Stimulated activated CD4-positive, alpha-beta T cell treated with anti-CD3 and anti-CD28 coated beads, Interleukin-4, amount 100 ng/mL, for 48 hours (primary cell): ENCODE measurements at places on chromosomes 16 and 17.
A peak's percentile ranks its signal among the peaks of the same experiment; 100 is the strongest.

GRCh38 chr17:5947701-5948180 lies 122.4 kb upstream of the WSCD1 start:
- no peak for DNase-seq

GRCh38 chr17:41547921-41548843 lies 20.1 kb upstream of the KRT19 start:
- DNase-seq: peak; percentile 68

GRCh38 chr17:48053758-48054237 lies 5.6 kb downstream of the NFE2L1 start:
- DNase-seq: no peak

- no peak for DNase-seq
Observed at GRCh38 chr17:61395409-61395982, 4.1 kb upstream of the TBX2 start.

DNA sequence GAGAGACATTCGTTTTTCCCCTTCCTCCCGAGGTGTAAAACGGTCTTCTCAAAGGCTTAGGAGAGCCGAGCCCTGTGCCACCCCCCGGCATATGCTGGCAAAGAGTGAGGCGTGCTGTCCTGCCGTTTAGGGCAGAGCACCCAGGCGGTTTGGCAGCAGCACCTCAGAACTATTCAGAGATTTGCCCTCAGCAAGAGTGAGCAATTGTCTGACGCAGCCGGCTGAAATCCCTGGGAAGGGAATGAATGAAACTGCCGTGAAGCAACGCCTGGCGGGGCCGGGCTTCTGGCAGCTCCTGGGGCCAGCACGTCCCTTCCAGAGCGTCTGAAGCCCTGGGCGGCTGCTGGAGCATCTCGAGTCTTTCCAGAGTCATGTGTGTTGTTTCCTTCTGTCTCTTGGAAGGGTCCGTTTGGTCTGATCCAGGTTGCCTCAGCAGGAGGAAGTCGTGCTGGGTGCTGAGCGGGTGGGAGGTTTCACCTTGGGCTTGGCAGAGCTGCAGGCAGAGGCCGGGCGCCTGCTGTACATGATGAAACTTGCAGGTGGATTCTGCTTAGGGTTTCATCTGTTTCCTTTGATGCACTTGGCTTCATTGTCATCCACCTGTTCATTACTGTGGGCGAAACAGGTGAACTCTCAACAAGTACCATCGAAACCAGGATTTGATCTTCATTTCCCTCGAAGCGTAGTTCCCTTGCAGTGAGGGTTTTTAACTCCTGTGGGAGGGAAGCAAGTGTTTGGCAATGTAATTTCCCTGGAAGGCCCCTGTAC lies 35.4 kb downstream of the TBCD start:
- no peak for DNase-seq

DNA sequence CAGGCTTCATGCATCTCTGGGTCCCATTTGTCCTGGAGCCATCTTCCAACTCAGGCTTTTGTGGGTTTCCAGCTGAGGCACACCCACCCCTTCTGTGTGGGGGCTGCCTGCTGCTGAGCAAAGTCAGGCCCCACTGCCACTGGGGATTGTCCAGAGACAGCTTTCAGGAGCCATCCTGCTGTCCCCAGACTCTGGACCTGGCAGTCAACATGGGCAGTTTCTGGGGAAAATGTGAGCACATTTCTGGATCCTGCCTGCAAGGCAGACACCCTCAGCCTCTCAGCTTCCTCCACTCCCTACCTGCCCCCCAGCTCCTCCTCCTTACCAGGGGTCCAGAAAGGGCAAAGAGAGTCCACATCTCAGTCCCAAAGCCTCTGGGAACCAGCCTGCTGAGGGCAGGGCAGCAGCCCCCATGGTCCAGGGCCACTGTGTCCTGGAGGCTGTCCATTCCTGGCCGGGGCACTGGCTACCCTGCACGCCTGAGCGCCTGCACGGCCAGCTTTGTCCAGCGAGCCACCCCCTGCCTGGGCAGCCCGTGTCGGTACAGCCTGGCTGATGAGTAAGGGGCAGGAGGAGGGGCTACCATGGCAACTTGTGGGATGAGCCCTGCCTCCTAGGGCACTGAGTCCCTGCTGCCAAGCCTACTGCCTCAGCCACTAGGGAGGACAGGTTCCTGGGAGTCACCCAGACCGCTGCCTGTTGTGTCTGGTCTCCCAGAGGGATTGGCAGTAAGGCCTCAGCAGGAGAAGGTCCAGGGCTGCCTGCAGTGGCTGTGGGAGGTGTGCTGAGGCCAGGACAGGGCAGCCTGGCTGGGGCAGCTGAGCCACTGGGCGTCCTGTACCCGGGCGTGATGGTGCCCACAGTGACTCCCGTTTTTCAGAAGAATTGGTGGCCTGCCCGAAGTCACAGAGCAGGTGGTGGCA lies at the start of gene SLC47A2:
Gene SLC47A2, minus strand, starts transcription at position 477 of the 923 bp plus-strand sequence. Its CDS starts 29 bp downstream, at position 448.
- DNase-seq: no peak

DNA sequence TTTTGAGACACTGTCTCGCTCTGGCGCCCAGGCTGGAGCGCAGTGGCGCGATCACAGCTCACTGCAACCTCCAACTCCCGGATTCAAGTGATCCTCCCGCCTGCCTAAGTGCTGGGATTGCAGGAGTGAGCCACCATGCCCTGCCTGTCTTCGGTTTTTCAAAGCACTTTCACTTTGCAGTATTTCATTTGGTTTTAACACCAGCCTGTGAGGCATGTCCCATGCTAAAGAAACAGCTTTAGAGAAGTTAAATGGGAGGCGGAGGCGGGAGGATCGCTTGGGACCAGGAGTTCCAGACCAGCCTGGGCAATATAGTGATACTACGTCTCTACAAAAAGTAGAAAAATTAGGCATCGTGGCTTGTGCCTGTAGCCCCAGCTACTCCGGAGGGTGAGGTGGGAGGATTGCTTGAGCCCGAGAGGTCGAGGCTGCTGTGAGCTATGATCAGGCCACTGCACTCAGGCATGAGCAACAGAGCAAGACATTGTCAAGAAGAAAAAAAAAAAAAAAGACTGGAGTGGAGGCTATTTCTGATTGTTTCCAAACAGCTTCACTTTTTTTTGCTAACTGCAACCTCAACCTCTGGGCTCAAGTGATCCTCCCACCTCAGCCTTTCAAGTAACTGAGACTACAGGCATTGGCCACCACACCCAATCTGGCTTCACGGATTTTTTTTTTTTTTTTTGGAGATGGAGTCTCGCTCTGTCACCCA lies 1.3 kb downstream of the METTL23 start:
- no peak for DNase-seq

DNA sequence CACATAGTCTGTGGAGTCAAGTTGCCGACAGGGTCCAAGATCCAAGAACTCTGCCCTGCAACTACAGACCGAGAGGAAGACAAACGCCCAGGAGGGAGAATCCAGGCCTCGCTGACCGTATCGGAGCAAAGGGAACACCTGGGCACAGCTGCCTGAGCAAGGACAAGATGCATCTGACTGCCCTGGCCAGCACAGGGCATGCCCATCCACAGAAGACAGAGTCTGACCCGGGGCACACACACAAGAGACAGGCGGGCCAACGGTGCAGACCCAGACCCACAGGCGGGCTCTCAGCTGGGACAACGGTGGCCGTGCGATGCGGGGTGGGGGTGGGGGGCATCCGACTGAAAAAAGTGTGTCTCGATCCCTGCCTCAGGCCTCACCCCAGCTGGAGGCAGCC lies 6.2 kb downstream of the RAB40B start:
- no peak for DNase-seq

DNA sequence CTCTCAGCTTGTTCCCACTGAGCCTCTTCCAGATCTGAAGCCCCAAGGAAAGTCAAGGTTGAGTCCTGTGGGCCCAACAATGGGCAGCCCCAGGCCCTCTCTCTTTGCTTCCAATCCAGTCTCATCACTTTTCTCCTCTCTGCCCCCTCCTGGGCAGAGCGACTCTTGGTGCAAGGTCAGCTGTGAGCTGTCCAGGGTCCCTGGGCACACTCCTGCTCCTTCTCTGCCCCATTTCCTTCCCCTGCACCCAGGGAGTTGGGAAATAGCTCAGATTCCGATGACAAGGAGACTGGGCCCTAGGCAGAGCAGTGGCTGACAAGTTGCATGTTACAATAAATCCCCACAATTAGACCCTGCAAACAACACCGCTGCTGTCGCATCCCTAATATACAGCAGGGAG lies 16.1 kb upstream of the CRHR1 start:
- no peak for DNase-seq

DNA sequence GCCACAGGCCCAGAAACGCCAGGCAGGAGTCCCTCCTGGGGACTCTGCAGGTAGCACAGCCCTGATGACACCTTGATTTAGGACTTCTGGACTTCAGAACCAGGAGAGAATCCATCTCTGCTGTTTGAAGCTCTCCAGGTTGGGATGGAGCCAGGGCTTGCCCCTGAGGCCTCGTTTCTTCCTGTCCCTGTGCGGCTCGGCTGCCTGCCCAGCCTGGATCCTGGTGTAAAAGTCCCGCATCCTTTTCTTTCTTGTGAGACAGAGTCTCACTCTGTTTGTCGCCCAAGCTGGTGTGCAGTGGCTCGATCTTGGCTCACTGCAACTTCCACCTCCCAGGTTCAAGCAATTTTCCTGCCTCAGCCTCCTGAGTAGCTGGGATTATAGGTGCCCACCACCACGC lies 17.9 kb upstream of the CBX4 start:
- DNase-seq: no peak

- DNase-seq: no peak
Observed at GRCh38 chr17:33664116-33664840, 371.2 kb upstream of the ASIC2 start.

- DNase-seq: no peak
Observed at GRCh38 chr16:78306361-78306760, 206.9 kb downstream of the WWOX start.

GRCh38 chr17:46053911-46054534 lies 55.0 kb downstream of the STH start:
- no peak for DNase-seq

- no peak for DNase-seq
Observed at GRCh38 chr17:78753316-78754250, 28.5 kb downstream of the CYTH1 start.

GRCh38 chr16:84633622-84634021 lies 14.7 kb upstream of the KLHL36 start:
- no peak for DNase-seq

DNA sequence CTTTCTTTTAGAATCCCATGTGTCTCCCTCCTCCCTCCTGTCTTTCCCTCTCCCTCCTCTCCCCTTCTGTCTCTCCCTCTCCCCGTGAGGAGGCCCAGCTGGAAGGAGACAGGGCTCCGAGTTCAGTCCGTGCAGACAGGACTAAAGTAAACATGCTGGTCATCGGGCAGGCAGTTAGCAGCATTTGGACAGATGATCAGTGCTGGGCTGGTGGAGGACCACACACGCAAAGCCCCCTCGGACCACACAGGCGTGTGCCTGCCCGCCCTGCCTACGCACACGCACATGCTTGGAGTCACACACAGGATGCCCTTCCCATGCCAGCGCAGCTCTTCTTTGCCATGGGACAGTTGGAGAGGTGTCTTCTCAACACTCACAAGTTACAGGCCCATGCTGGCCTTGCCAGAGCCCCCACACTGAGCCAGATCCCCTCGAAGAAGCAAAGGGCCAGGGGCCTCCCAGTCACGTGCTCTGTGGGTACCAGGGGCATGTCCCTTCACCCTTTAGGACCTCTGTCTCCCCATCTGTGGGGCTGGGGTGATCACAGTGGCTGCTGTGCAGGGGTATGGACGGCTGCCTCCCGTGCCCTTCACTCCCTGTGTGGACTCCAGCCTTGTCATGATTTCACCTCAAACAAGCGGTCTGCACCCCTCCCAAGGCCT lies 215.7 kb upstream of the FOXF1 start:
- no peak for DNase-seq

DNA sequence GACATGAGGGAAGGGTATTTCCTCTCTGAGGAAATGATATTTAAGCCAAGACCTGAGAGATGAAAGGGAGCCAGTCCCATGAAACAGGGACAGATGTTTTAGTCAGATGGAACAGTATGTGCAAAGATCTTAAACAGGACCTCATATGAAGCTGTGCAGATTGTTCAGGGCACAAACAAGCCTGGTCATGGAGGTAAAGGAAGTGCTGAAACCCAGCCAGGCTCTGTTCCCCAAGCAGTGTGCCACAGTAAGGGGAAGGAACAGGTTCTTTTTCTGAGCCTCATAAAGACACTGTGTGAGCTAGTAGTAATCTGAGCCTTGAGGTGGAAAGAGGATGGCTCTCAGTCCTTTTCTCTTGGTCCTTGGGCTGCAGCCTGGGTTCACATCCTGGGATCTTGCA lies 159.9 kb downstream of the ANKFN1 start:
- DNase-seq: no peak

- no peak for DNase-seq
Observed at GRCh38 chr17:30341703-30342249, 7.9 kb upstream of the TMIGD1 start.

DNA sequence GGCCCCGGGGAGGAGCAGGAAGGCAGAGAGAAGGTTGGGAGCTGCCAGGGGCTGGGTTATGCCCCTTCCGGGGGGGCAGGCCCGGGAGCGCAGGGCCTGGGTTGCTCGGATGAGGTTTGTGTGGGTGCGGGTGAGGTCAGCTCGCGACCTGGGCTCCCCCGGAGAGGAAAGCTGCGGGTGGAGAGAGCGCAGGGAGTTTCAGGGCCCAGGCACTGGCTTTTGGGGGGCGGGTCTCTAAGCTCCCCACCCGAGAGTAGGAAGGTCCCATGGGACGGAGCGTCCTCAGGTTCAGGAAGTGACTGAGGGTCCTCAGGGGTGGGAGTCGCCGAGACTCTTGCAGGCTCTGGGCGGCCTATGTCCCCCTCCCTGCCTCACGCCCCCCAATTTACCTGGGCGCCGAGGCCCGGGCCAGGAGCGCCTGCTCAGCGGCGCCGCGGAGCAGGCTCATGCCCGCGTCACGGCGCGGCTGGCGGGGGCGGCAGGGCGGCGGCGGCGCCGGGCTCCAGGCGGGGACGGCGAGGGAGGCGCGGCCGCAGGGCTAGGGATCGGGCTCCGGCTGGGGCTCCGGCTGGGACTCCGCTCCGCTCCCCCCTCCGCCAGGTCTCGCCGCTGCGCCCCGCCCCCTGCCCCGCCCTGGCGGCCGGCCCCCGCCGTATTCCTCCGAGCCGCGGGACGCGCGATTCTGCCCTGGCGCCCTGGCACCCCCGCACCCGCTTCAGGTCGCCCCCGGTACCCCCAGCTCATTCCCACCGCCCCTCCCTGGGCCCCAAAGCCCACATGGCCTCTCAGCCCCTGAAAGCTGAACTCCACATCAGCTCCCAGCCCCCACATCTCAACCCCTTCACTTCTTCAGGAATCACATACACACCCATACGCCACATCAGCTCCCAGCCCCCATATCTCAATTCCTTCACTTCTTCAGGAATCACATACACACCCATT lies at the start of gene DOK4:
Gene DOK4, minus strand, starts transcription at position 578 of the 942 bp plus-strand sequence. CDS start 6,986 bp downstream, outside the sequence.
- DNase-seq: peak; percentile 84

- DNase-seq: no peak
Observed at GRCh38 chr16:842061-842476, 41.5 kb upstream of the GNG13 start.

GRCh38 chr16:27894386-27894785 lies 169.1 kb downstream of the GSG1L start:
- no peak for DNase-seq

DNA sequence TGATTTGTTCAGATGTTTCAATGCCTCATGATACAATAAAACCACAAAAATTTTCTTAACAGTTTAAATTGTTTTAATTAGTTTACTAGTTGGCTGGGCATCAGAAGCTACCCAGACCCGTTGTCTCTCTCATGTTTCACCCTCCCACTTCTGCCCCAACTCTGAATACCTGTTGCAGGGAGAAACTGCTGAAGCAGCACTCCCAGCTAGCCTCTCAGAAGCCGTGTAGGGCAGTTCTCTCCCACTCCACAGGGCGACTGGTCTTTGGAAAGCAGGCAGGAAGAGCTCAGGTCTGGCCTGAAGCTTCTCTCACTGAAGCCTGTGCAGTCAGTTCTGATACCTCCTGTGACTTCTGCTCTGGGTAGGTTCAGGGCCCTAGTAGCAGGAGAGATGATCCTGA lies 1.6 kb upstream of the EDC4 start:
- no peak for DNase-seq

- no peak for DNase-seq
Observed at GRCh38 chr16:50096791-50097190, 31.0 kb downstream of the HEATR3 start.
